ENCODE measurements at places on chromosomes 11 and 22. TPM values are rescaled to one million over a fixed set of nuclear protein-coding genes. Genes with fewer than 3 reads are reported as not detected.

VSIG10L2 gene
- total RNA-seq: not detected

OR56A4 gene
- 0.20 TPM for total RNA-seq

KCNK7 gene
- 2.0 TPM for total RNA-seq

DNA sequence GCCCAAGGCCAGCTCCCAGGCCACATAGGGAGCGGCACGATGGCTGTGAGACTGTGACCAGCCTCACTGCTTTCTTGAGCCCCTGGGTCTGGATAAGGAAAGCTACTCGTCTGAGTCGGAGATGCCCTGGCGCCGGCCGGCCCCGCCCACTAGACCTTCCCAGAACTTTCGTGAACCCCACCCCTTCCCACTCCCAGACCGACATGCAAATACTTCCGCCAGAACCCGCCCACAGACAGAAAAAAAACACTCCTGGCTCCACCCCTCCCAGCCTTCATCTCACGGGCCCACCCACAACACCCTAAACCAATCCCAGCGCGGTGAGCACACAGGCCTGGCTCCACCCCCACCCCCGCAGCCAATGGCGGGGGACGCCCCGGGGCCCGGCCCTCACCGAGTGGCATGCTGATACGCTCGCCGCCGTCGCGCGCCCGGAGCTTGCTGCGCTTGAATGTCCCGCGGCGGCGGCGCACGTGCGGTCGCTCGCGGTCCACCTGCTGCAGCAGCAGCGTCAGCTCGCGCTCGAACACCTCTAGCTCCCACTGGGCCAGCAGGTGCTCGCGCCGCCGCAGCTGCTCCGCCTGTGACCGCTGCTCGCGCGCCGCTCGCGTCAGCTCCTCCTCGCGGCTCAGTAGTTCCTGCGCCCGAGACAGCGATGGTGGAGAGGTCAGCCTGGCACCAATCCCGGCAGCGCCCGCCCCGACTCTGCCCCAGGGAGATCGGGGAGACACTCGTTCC lies 7.0 kb downstream of the MAP3K11 start:
- peak; percentile 97 for DNase-seq

- DNase-seq: no peak
Measured at GRCh38 chr22:17924735-17925364, 99.5 kb downstream of the MICAL3 start.

Measured in WTC11 (cell line).